ENCODE measurements at places on chromosomes 1 and 21.

DNA sequence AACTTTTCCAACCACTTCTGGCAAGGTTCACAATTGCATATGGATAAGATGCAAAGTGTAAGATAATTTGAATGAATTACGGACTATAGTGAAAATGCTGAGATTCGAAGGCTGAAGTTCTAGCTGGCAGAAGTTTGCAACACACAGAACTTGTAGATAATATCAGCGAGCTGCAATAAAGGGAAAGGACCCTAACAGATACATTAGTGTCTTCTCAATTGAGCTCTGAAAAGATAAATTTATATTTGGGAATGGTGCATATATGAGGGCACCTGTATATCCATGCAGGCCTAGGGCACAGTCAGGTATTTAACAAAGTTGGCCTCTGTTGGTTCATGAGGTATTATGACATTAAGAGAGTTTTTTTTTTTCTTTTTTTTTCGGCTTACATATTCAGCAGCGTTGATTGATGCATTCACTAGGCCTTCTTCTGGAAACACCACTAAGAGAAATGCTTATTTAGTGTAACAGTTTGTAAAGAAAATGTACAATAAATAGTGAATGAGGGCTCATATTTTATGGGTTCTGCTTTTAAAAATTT lies 2.2 kb downstream of the NFIA start:
- DNase-seq = no peak

- DNase-seq = no peak
Observed at GRCh38 chr1:237269938-237270337, 228.0 kb downstream of the RYR2 start.

GRCh38 chr1:157217486-157217885 lies 79.3 kb upstream of the ETV3 start:
- no peak for DNase-seq

GRCh38 chr1:182245040-182245439 lies 146.6 kb downstream of the GLUL start:
- no peak for DNase-seq

- DNase-seq = no peak
Observed at GRCh38 chr1:11961230-11961629, 19.0 kb upstream of the MFN2 start.

DNA sequence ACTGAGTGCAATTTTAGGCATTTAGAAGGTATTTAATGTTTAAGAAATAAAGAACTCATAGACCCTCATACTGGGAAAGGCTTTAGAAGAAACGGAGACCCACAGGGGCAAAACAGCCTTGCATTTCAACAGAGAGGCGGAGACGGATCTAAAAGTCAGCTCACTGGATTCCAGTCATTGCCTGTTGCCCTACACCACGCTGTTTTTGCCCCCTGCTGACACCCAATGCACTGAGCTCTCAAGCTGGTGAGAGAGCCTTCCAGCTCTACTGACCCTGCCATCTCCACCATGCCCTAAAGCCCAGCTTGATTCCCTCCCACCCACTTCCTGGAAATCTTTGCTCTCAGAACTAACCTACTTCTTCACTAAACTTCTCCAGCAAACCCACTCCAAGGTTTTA lies 7.2 kb upstream of the TRAF3IP3 start:
- DNase-seq = no peak

- no peak for DNase-seq
Observed at GRCh38 chr1:189960769-189961168, 516.9 kb downstream of the BRINP3 start.

GRCh38 chr1:6105763-6106162 lies 60.1 kb downstream of the KCNAB2 start:
- no peak for DNase-seq

DNA sequence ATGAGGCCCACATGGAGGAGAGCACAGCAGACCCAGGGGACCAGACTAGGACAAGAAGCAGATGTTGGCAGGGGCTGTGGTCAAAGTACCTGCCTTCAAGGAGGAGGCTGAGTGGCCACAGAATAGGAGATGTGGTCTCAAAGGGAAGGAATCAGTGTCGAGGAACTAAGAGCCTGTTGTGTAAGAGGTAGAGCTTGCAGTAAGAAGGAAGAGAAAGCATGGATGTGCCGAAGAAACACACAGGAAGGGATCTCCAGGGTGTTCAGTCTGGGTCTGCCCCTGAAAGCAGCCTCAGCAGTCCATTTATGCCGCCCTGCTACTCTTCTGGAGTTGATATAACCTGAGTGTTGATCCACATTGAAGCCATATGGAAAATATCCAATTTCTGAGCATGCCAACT lies 83.9 kb downstream of the NID1 start:
- no peak for DNase-seq

- DNase-seq = no peak
Observed at GRCh38 chr1:98201666-98202081, 280.8 kb upstream of the DPYD start.

GRCh38 chr1:247857069-247857984 lies at the start of gene TRIM58:
Gene TRIM58, plus strand, starts transcription at chr1:247857187. Its CDS starts 60 bp downstream, at chr1:247857247.
- DNase-seq = no peak

DNA sequence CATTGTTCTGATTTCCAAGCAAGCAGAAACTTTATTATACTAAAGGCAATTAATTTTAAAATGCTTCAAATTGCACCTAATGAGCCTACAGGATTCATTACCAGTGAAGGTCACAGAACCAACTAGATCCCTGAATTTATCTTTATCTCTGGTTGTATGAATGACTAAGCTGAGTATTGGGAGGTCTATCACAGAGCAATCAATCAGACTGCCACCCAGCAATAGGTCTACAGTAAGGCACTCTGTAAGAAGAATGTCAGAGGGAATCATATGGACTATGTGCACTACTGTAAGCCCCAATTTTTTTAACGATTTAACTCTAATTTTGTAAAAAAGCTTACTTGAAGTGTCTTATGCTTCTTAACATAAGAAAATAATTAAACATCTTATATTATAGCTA lies 707.0 kb downstream of the AMY1C start:
- no peak for DNase-seq

DNA sequence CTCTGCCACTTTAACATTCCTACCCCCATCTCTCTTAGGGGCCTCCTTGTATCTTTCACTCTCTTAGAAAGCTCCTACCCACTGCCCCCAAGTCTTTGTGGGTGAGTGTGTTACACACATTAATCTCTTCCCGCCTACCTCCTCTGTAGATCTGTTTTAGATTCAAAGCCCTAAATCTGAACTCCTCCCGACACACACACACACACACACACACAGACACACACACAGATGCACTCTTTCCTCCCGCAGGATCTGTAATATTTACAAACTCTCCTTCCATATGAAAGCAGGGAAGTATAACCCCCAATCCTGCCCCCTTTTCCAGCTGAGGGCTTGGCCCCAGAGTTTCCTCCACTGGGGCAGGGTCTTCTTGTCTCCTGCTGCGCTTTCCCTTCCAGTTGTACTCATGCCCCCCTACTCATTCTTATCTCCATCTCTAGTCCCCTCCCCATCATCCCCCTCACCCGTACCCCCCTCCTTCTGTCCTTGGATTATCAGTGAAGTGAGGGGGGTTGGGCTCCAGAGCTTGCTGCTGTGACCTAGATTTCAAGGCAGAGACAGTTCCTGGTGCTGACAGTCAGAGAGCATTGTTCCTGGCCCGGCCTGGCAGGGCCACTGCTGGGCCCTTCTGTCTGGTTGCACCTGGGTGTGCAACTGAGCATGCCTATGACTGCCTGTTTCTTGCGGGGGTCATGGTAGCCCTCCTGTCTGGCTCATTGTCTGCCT lies 4.3 kb downstream of the PEA15 start:
- DNase-seq = no peak

GRCh38 chr21:35208810-35209517 lies 159.9 kb upstream of the RUNX1 start:
- no peak for DNase-seq

GRCh38 chr1:82245345-82246014 lies 444.7 kb downstream of the ADGRL2 start:
- no peak for DNase-seq
